ENCODE measurements at places on chromosomes 3 and 15. TPM values are rescaled to one million over a fixed set of nuclear protein-coding genes. Genes with fewer than 3 reads are reported as not detected.

GRCh38 chr3:1172644-1173043 is 79.8 kb downstream of the CNTN6 start:
- no peaks in the 10 kb centered on the region for H3K4me1 ChIP-seq
- DNase-seq: no peak
- H3K27ac ChIP-seq: no peak overlapping the region
- H3K36me3 ChIP-seq: no peaks in the 10 kb centered on the region

DNA sequence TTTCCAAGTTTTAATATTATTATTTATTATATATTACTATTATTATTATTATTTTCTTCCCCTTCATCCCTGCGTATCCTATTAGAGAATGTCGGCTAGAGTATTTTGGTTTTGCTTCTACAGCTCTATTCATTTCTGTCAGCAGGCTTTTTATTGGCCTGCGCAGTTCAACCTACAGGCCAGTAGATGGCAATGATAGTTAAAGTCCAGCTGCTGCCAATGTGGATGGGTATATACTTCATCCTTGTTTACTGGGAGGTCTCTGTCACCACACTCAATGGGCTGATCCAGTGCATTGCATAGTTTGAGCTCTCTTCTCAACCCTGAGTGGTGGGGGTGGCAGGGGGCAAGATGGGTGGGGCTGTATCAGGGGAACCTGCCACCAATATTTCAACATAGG is 799.8 kb downstream of the NSUN3 start:
- H3K27ac ChIP-seq: no peak overlapping the region
- H3K36me3 ChIP-seq: no peaks in the 10 kb centered on the region
- H3K4me3 ChIP-seq: no peak overlapping the region

DNA sequence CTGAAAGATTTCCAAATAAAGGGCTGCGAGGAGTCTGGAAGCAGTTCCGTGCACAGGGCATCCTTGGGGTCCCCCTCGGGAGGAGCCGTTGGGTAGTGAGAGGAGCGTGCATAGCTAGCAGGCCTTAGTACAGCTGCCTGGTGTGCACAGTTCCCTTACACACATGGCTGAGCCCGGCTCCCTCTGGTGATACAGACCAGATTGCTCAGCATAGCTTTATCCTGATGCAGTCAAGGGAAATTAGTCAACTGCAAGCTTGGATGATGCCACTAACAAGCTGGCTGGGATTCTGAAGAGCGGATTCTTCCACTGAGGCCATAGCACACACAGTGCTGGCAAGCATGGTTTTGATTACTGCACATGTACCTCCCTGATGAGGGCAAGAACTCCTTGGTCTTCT is 349.4 kb downstream of the LRTM1 start:
- H3K4me3 ChIP-seq: no peak overlapping the region
- H3K36me3 ChIP-seq: no peaks in the 10 kb centered on the region
- no peak overlapping the region for H3K27ac ChIP-seq
- H3K4me1 ChIP-seq: no peaks in the 10 kb centered on the region
- peaks cover 22% of the 10 kb centered on the region for H3K27me3 ChIP-seq

- no peak overlapping the region for H3K27ac ChIP-seq
- no peaks in the 10 kb centered on the region for H3K27me3 ChIP-seq
- H3K4me3 ChIP-seq: no peak overlapping the region
- peak; percentile 84 for DNase-seq
Observed at GRCh38 chr15:41772720-41773331, 1.5 kb upstream of the MAPKBP1 start.

GRCh38 chr3:10428406-10429091 is 76.8 kb downstream of the ATP2B2 start:
- no peak for DNase-seq
- no peak overlapping the region for H3K4me3 ChIP-seq
- no peaks in the 10 kb centered on the region for H3K36me3 ChIP-seq
- no peak overlapping the region for H3K27ac ChIP-seq

DNA sequence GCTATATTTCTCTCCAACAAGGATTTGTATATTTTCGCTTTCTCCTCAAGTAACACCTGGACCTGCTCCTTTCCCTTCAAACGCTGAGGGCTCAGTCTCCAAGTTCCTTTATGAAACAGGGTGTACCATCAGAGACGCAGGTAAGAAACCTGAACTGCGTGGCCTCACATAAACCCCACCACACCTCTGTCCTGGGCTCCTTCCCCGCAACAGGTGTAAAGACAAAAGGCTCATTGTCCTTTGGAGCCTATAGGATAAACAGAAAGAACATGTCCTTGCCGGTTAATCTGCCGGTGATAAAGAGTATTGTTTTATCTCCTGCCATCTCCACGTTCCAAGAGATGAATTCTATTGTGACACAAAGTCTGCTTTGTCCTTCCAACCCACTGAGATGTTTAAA is 111.8 kb upstream of the ADAMTS9 start:
- no peak overlapping the region for H3K27ac ChIP-seq
- H3K4me3 ChIP-seq: no peak overlapping the region
- no peak for DNase-seq
- no peaks in the 10 kb centered on the region for H3K27me3 ChIP-seq
- H3K36me3 ChIP-seq: no peaks in the 10 kb centered on the region
- H3K4me1 ChIP-seq: no peaks in the 10 kb centered on the region

DNA sequence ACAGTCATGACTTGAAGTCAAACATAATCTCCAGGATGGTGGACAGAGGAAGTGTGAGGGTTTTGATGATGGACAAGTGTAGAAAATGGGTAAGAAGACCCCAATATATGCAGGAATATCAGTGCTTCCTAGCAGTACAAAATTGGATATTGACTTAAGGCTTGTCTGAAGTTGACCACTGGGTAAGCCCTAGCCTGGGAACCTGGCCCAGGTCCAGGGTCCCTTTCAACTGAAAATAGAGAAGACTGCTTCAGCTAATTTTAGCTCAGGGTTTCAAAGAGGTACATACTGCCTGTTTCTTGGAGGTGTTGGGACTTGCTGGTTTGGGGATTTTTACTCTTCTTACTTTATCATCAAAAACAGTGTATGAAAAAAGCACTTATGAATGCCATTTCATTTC is 4.7 kb downstream of the NR1D2 start:
- no peak overlapping the region for H3K4me3 ChIP-seq
- no peaks in the 10 kb centered on the region for H3K27me3 ChIP-seq
- peaks cover 7% of the 10 kb centered on the region for H3K36me3 ChIP-seq
- DNase-seq: peak; percentile 31

DNA sequence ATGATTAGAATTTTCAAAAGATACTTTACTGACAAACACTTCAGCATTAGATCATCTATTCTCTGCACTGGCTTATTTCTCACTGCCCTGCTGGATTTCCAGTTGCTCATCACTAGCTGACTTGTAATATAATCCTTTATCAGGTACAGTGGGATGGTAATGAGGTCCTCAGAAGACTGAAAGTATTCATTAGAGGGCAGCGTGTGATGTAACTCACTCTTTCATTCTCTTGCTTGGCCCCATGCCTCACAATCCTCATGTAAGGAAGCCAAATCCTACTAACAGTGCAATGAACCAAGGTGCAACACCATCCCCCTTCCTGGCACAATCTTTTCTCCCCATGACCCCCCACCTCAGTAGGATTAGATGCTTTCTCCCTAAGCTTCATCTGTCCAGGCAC is 289.9 kb downstream of the CTNNB1 start:
- DNase-seq: no peak
- H3K27ac ChIP-seq: no peak overlapping the region
- H3K4me1 ChIP-seq: no peaks in the 10 kb centered on the region
- no peaks in the 10 kb centered on the region for H3K36me3 ChIP-seq

DNA sequence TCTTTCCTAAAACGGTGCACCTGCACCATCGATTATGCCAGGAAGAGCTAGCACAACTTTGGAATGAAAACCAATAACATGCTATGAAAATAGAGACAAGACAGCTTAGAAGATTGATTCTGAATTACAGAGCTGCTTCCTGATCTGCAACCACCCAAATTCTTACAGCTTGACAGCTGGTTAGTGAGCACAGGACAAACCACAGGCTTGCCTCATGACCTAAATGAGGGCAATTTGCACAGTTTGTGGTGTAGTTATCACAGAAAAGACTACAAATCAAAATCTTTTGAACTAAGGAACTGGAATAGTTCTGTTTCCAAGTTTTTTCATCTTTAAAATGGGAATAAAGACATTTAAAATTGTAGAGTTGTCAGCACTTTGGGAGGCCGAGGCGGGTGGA is 533.5 kb downstream of the NAALADL2 start:
- H3K36me3 ChIP-seq: no peaks in the 10 kb centered on the region
- H3K4me3 ChIP-seq: no peak overlapping the region
- H3K27me3 ChIP-seq: no peaks in the 10 kb centered on the region

DNA sequence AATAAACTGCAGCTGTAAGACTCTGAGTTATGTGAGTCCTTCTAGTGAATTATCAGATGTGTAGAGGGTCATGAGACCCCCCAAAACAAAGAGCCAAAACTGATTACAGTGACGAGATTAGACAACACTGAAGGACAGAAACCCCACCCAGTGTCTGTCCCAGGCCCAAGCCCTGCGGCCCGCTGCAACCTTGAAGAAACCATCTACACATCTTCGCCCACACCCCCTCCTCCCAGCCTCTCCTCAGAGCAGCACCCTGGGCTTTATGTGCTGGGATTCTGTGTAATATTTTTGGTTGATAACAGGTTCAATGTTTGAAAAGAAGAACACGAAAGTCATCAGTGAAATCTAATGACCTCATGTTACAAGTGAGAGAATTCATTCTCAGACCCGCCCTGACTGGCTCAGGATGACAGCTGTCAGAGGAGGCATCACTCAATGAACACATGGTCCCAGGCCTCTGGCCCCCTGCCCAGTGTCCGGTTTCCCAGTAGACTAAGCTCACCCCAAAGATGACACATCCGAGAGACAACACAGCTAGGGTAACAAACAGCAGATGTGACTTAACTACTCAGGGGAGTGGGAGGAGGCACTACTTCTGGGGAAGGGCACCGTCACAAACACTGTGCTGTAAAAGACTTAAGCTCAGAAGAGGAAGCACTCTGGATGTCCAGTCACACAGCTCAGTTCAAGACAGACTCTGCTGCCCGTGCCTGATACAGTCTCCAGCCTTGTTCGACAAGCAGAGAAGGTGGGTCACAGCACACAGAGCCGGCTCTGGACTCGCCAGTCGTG is 48.9 kb downstream of the NIPA2 start:
- H3K4me3 ChIP-seq: peak overlapping the region; percentile 11
- H3K27me3 ChIP-seq: no peaks in the 10 kb centered on the region
- DNase-seq: peak; percentile 93
- H3K4me1 ChIP-seq: peaks cover 25% of the 10 kb centered on the region
- H3K36me3 ChIP-seq: peaks cover 5% of the 10 kb centered on the region

GRCh38 chr3:33392703-33393125 is 47.5 kb downstream of the UBP1 start:
- peaks cover 29% of the 10 kb centered on the region for H3K4me1 ChIP-seq
- H3K27me3 ChIP-seq: no peaks in the 10 kb centered on the region
- peak; percentile 97 for DNase-seq
- peak overlapping the region; percentile 81 for H3K27ac ChIP-seq
- H3K36me3 ChIP-seq: peaks cover 66% of the 10 kb centered on the region

GRCh38 chr3:30886888-30887287 is 7.6 kb downstream of the GADL1 start:
- no peaks in the 10 kb centered on the region for H3K27me3 ChIP-seq
- no peak for DNase-seq
- no peaks in the 10 kb centered on the region for H3K36me3 ChIP-seq
- H3K4me3 ChIP-seq: no peak overlapping the region
- H3K27ac ChIP-seq: no peak overlapping the region
- H3K4me1 ChIP-seq: no peaks in the 10 kb centered on the region

DNA sequence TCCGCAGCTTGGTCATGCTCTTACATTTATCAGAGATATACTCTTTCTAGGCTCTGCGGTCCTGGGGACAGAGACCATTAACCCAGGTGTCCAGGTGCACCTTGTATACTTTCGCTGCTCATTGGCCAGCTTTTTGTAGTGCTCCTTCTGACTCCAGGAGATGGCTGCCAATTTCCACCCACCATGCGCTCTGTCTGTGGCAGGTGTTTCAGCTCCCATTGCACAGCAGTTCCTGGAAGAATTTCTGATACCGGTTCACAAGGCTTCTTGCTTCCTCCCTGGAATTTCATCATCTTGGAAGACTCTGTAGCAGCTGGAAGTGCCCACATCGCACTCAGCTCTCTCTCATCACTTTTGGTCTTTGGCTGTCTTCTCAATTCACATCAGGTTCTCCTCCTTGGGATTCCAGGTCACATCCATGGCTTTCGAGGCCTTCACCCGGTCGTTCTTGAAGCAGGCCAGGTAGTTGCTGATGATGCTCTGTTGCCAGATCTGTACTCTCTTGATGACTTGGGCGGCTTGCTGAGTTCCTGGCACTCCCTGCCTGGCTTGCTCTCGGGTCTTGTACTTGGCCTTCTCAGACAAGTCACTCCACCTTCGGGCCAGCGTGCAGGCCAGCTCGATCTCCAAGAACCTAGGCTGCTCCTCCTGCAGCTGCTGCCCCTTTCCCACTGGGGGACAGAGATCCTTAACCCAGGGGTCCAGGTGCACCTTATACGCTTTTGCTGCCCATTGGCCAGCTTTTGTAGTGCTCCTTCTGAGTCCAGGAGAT is 41.1 kb upstream of the ARL8B start:
- H3K4me1 ChIP-seq: peaks cover 6% of the 10 kb centered on the region
- no peak for DNase-seq
- H3K4me3 ChIP-seq: no peak overlapping the region
- H3K27ac ChIP-seq: no peak overlapping the region
- H3K36me3 ChIP-seq: no peaks in the 10 kb centered on the region

GRCh38 chr3:79845546-79845945 is 77.7 kb upstream of the ROBO1 start:
- H3K4me1 ChIP-seq: no peaks in the 10 kb centered on the region
- H3K27ac ChIP-seq: no peak overlapping the region
- H3K36me3 ChIP-seq: no peaks in the 10 kb centered on the region
- no peak overlapping the region for H3K4me3 ChIP-seq
- no peak for DNase-seq
- H3K27me3 ChIP-seq: no peaks in the 10 kb centered on the region

DNA sequence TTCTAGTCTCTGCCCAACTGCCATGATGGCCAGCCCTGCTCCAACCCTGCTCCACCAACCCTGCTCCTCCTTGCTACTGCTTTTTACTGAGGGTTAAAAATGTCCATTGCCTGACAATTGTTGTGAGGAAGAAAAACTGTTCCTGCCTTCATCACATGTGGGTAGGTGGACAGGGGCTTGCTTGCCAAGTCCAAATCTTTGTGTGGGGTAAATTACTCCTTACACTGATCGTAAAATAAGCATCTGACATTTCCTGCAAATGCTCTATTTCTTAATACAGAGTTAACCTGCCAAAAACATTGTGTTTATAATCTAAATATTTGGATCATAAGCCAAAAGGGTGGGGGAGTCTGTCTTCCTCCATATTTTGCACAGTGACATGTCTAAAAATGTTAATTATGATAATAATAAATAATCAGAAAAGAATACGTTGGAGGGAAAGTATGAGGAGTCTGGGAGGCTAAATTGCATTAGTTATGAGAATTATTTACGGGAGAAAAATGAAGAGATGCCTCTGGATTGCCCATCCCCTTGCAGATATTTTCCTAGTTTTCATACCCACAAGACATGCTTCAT is 242.5 kb upstream of the TBL1XR1 start:
- no peak overlapping the region for H3K4me3 ChIP-seq
- no peak overlapping the region for H3K27ac ChIP-seq
- H3K4me1 ChIP-seq: peaks cover 20% of the 10 kb centered on the region
- no peak for DNase-seq
- H3K27me3 ChIP-seq: no peaks in the 10 kb centered on the region

The LNP1 gene
- 5.2 TPM for total RNA-seq

The SYNPR gene
- total RNA-seq: not detected

The CKMT1A gene
- total RNA-seq: 1.7 TPM

The TNNC1 gene
- 4.9 TPM for total RNA-seq

The ARHGEF26 gene
- 4.7 TPM for total RNA-seq

The RLBP1 gene
- total RNA-seq: not detected

The GPR87 gene
- 14.5 TPM for total RNA-seq

The TUSC7 gene
- total RNA-seq: not detected

The CATSPER2 gene
- 4.0 TPM for total RNA-seq

The FGF7 gene
- total RNA-seq: not detected

The PXYLP1 gene
- total RNA-seq: 6.2 TPM

The RTP3 gene
- total RNA-seq: not detected

The RFT1 gene
- total RNA-seq: 24.6 TPM

Data from PC-3 (cell line).